ENCODE measurements at places on chromosomes 1 and 21. TPM values are rescaled to one million over a fixed set of nuclear protein-coding genes. Genes with fewer than 3 reads are reported as not detected.

- H3K27ac ChIP-seq = no peak overlapping the region
- DNase-seq = no peak
- H3K4me3 ChIP-seq = no peak overlapping the region
- H3K4me1 ChIP-seq = no peaks in the 10 kb centered on the region
- H3K27me3 ChIP-seq = no peaks in the 10 kb centered on the region
- H3K36me3 ChIP-seq = no peaks in the 10 kb centered on the region
These were observed 227.6 kb downstream of the RGS7 start for GRCh38 chr1:241129207-241129960.

DNA sequence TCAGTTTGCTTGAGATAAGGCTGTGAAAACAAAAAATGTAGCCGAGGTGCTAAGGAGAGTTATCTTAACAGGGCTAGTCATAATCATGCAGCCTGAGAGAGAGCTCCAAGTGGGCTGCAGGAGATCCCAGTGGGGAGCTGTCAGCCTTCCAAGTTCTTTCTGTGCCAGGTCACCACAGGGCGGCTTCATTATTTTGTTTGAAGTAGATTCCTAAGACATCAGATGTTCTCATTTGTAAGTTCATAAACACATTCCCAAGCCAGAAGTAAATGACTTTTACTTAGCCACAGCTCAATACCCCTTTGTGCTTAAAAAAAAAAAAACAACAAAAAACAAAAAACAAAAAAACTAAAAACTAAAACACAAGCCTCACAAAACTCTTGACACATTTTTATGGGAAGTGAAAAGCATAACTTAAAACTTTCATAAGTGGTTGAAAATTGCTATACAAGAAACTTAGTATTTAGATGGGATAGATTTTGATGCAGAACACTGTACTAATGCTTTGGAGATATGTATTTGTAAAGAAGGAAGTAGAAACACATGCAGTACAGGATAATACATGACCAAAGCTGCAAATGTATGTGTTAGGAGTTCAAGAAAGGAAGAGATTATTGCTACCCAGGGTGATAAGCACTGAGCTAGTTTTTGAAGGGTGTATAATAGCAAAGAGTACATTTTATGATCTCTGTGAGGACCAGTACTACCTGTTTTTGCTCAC, 8.6 kb downstream of the CDC14A start:
- H3K4me1 ChIP-seq = no peaks in the 10 kb centered on the region
- H3K4me3 ChIP-seq = no peak overlapping the region
- no peak overlapping the region for H3K27ac ChIP-seq
- H3K27me3 ChIP-seq = no peaks in the 10 kb centered on the region

The SPRR2E gene
- not detected for total RNA-seq

DNA sequence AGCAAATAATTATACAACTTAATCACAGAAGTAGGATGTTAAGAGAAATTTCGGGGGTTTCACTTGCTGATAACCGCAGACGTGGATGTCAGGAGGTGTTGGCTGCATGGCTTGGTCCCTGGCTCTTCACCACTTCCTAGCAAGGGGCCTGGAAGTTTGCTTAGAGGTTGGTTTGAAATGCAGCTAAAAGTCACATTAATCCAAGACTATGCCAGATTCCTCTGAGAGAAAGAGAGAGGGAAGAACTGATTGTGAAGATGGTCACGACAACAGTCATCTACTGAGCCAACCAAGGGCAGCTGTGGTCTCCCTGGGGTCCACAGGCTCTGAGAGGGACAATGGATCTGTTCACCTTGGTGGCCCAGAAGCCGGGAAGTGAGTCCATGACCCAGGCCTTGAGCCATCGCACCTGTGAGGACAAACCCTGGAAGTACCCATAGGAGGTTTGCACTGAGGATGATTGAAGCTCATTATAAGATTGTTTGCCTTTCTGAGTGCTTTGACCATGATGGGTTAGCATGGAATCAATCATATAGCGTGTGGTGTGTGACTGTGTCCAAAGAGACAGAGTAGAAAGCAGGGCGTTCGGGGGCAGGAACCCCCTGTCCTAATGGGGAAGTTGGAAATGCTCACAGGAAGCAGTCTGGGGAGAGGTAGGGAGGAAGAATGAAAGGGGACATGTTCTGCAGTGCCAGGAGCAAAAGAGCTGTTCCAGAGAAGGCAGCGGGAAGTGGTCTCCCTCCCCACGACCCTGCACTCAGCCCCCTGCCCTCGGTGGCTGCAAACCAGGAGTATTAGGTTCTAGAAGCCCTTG, 47.1 kb downstream of the UMODL1 start:
- peaks cover 6% of the 10 kb centered on the region for H3K4me1 ChIP-seq
- H3K27ac ChIP-seq = no peak overlapping the region
- no peak overlapping the region for H3K4me3 ChIP-seq
- no peaks in the 10 kb centered on the region for H3K27me3 ChIP-seq
- no peaks in the 10 kb centered on the region for H3K36me3 ChIP-seq
- no peak for DNase-seq

- no peaks in the 10 kb centered on the region for H3K36me3 ChIP-seq
- H3K4me1 ChIP-seq = peaks cover 14% of the 10 kb centered on the region
- no peaks in the 10 kb centered on the region for H3K27me3 ChIP-seq
These were observed 1.4 kb downstream of the NCAM2 start for GRCh38 chr21:20999659-21000058.

All from thoracic aorta (tissue), 2 donors.